SHP77 treated with DMSO at 0.1 percent for 48 hours (cell line): ENCODE measurements at places on chromosomes 3 and 15.

DNA sequence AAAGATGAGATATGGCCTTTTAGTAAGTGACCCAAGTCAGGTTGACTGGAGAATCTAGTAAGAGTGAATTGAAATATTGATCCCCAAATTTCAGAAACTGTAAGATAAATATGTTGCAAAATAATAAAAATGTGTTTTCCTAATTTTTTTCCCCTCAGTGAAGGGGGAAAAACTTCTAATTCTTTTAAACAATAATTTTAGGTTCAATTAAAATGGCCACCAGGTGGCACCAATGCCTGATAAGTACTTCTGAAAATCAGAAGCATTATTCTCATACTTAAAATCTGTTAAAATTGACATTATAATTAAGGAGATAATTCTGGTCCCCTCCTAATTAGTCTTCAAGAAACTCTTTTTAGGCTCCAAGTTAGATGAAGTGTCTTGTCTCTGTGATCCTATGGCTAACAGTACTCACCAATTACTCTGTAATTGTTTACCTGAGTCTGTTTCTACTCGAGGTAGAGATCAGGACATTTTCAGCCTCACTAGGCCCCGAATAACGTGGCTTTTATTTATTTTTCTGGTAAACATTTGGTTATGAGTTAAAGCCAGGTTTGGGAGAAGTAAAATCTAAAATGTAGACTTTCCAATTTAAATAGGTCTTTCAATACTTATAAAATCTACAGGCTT is 52.6 kb downstream of the NMD3 start:
- DNase-seq: no peak

- DNase-seq: no peak
Measured at GRCh38 chr3:187082758-187083375, 56.4 kb downstream of the RPL39L start.

- no peak for DNase-seq
Measured at GRCh38 chr3:32820430-32820829, 2.6 kb downstream of the TRIM71 start.

DNA sequence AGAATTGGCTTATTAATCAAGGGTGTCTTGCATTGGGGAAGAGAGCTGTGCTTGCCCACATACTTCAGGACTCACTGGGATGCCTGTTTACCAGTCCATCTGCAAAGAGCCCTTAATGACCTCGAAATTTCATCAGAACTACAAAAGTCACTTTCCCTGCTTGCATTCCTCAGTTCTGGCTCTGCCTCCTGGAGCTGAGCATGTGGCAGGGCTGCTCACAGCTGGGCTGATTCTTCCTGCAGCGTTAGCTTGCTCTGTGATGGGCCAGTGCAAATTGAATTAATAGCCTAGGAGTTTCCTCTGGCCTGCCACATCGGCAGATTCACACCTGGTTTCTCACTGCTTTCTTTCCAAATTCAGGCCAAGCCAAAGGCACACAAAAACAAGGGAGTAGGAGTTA is 108.9 kb downstream of the DUT start:
- DNase-seq: no peak

DNA sequence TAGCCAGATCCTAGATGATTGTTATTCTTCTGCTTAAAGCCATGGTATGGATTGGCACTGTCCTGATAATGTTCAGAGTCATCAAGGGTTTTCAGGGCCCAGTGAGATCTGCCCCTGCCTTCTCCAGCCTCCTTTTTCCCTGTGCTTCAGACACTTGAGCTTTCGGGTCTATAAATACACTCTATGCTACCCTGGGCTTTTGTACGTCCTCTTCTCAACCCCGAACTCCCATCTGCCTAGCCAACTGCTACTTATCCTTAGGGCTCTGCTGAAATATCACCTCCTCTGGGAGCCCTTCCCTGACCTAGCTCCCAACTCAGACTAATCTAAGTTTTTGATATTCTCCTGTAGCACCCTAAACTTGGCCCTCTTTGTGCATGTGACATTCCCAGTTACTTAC is 115.3 kb downstream of the OPA1 start:
- no peak for DNase-seq
